Mesenteric fat pad (tissue), 1 donor: ENCODE measurements at places on chromosomes 13 and 19. TPM values are rescaled to one million over a fixed set of nuclear protein-coding genes. Genes with fewer than 3 reads are reported as not detected.

CCDC8 gene
- total RNA-seq: 2.9 TPM

PEAK3 gene
- total RNA-seq: 2.6 TPM

- no peak for DNase-seq
These were observed 2.7 kb downstream of the CELF5 start for GRCh38 chr19:3227054-3227626.

- DNase-seq: no peak
These were observed 117.9 kb downstream of the RBM26 start for GRCh38 chr13:79287939-79288795.

- peak; percentile 45 for DNase-seq
These were observed 3.2 kb downstream of the ARHGAP35 start for GRCh38 chr19:46863818-46864629.

DNA sequence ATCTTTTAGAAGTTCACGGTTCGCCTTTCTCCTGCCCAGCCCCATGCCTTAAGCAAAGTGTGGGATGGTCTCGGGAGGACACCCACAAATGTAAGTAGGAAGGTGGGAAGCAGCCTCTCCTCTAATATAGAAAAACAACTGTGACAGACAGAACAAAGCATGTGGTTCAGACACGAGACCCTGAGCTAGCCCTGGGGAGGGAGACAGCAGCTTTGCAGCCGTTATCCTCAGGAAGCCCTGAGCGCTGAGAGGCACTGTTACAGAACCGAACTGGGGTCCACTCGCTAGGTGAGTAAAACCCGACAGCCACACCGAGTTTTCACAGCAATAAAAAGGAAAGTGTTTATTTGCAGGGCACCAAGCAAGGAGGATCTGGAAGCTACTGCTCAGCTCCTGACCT is 210.6 kb downstream of the UQCRFS1 start:
- peak; percentile 47 for DNase-seq

- DNase-seq: no peak
These were observed 504.2 kb downstream of the GPC6 start for GRCh38 chr13:93730780-93731179.

DNA sequence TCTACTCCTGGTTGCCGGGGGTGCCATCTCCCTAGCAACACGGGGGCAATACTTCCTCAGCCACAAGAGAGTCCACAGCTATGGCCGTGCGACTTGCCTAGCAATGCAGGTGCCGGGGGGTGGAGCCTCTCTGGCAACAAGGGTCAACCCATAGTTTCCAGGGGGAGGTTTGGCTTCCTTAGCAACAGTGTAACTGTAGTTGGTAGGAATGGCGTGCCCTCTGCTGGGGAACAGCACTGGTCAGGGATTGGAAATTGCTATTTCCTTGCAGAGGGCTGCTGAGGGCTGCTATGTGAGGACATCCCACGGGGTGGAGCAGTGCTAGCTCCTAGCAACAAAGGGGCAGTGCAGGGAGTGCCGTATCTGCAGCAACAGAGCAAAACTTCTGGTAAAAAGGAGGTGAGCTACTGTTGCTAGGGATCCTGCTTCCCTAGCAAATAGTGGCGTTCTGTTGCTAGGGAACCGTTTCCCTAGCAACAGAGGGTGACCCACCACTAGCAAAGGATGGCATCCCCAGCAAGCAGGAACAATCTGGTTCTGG is 7.0 kb upstream of the TMC4 start:
- no peak for DNase-seq

DNA sequence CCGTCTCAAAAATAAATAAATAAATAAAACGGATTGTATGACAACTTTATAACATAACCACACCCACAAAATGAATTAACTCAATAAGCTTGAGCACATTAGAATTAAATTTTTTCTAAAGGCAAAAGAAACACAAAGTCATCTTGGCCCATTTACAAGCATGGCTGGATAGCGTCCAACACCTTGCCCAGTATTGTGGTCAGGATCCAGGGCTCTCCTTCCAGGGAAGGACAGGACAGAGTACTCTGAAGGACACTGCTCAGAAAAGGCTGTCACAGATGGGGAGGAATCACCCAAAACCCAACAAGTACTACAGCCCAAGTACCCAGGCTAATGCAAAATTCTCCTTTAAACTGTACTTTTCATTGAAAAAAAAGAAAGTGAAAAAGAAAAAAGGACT is 27.1 kb downstream of the SUGP2 start:
- no peak for DNase-seq

DNA sequence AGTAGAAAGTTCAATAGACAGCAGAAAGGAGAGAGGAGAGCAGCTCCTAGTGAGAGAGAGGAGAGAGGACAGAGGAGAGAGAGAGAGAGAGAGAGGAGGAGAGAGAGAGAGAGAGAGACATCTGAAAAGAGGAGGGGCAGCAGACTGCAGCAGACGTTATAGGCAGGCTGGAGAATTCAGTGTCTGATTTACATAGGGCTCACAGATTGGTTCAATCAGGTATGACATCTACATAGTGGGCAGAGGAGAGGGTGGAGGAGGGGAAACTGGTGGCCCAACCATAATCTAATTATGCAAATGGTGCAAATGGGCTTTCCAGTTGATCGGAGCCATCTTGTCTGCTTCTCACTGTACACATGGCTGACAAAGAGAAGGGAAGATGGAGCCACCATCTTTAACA is 221.3 kb upstream of the TRPC4 start:
- DNase-seq: no peak

SIPA1L3 gene
- 16.1 TPM for total RNA-seq

DNA sequence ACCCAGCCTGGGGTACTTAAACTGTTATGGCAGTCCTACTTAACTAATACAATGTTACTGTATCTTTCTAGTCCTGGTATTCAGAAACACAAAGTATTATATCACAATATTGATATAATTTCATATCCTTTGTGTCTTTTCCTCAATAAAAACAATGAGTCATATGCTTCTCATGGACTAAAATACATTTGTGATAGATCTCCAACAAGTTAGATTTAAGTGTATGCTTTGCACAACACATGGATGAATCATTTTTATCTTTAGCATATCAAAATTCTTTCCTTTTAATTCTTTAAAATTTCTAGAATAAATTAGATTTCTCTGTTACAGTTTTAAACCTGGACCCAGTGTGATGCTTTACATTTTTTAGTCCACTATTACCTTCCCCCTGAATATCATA is 1357.8 kb upstream of the ATXN8OS start:
- DNase-seq: no peak

- DNase-seq: no peak
These were observed 1505.9 kb downstream of the PCDH9 start for GRCh38 chr13:65724226-65724625.

ZNF837 gene
- total RNA-seq: 0.48 TPM

DNA sequence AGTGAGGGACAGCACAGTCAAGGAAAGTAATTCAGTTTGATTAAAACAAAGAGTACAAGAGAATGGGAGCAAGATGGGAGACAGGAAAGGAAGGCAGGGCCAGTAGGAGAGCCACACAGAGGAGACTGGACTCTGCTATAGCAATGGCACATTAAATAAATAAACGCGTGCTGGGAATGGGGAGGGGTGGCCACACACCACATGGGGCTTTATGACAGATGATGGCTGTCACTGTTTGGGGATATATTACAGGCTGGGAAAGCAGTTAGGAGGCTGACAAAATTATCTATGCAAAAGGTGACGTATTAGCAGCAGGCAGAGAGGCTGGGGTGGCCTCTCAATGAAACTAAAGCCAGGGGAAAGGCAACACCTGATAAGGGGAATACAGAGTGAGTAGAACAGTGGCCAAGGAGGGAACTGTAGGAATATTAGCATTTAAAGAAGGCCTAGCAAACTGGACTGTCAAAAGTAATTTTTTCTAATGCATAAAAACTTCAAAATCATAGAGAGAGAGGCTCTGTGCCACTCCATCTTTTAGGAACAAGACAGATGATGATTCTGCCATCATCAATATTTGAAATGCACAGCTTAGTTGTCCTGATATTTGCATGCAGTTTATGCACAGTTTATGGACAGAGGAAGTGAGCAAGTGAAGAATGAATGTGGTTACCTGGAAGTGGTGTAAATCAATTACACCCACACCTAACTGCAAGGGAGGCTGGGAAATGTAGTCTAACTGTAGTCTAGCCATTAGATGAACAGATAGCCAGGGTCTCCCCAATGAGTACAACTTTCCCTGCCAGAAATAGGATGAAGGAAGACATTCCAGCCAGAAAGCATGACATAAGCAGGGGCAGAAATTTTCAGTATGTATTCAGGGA is 346.5 kb downstream of the FOXO1 start:
- DNase-seq: no peak

- DNase-seq: no peak
These were observed 60.5 kb downstream of the CCNE1 start for GRCh38 chr19:29872224-29872731.

- no peak for DNase-seq
These were observed 397.1 kb downstream of the SLITRK5 start for GRCh38 chr13:88068316-88068715.

GRCh38 chr19:1671716-1672037 is 19.3 kb upstream of the TCF3 start:
- no peak for DNase-seq

DNA sequence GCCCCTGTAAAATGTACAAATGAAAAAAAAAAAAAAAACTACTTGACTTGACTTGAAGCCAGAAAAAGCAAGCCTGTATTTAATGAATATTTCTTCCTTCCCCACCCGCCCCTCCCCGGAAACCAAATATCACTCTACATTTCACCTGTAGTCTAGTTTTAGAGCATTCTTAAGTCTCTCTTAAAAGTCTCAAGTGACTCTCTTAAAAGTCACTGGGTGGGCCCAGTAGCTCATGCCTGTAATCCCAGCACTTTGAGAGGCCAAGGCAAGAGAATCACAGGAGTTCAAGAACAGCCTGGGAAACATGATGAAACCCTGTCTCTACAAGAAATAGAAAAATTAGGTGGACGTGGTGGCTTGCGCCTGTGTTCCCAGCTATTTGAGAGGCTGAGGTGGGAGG is 72.0 kb downstream of the TSC22D1 start:
- no peak for DNase-seq

GRCh38 chr19:10784257-10784656 is 51.8 kb downstream of the TMED1 start:
- DNase-seq: no peak

- DNase-seq: no peak
These were observed 16.9 kb upstream of the HTR2A start for GRCh38 chr13:46913757-46914156.

DNA sequence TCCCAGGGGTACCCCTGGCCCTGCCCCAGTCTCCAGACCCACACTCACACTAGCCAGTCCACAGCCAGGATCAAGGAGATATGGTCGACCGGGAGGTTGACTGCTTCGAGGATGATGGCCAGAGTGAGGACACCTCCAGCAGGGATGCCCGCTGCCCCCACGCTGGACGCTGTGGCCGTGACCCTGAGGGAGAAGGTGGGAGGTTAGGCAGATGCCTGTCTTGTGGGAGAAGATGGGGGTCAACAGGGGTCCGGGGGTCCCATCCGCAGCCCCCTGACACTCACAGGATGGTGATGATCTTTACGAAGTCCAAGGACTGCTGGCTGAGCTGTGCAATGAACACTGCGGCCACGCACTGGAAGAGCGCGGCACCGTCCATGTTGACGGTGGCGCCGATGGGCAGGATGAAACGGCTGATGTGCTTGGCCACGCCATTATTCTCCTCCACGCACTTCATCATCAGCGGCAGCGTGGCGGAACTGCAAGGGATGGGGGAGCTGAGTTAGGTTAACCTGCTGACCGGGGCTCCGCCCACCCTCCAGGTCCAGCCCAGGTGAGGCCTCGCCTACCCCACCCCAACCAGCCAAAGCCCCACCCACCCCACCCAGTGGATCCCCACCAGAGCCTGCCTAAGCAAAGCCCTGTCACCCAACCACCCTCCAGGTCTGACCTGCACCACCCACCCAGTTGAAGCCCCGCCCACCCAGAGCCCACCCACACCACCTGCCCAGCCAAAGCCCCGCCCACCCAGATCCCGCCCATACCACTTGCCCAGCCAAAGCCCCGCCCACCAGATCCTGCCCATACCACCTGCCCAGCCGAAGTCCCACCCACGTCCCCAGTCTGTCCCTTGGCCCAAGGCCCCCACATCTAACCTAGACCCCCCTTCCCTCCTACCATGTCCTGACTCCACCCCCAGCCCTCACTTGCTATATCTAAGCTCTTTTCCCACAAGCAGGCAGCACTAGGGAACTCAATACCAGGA is 11.2 kb downstream of the SLC1A5 start:
- DNase-seq: no peak

DNA sequence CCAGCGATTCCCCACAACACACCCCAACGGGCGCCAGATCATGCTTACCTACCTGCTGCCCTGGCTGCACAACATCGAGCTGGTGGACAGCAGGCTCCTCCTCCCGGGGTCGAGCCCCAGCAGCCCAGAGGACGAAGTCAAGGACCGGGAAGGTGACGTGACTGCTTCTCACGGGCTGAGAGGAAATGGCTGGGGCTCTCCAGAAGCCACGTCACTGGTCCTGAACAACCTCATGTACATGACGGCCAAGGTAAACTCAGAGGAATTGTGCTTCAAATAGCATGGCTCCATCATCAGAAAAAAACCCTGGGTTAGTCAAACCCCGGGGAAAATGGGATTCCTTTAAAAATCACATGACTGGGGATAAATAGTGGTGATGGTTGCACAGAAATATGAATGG is 106.3 kb downstream of the ZAR1L start:
- no peak for DNase-seq

DNA sequence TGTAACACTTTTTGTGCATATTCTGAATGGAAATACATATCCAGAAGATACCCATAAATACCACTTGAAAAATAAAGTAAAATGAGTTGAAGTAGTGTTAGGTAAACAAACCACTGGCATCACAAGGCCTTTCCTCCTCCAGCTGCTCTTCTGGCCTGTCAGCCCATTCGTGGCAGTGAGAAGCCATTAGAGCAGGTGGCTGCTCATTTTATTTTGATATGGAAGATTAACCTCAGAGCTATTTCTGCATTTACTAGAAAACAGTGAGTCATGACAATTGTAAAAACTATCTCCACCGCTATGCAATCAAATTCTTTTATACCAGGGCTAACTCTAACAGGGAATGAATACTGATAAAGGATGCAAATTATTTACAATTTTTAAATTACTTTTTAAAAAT is 2898.1 kb downstream of the PCDH9 start:
- no peak for DNase-seq

PTH2 gene
- not detected for total RNA-seq

DNA sequence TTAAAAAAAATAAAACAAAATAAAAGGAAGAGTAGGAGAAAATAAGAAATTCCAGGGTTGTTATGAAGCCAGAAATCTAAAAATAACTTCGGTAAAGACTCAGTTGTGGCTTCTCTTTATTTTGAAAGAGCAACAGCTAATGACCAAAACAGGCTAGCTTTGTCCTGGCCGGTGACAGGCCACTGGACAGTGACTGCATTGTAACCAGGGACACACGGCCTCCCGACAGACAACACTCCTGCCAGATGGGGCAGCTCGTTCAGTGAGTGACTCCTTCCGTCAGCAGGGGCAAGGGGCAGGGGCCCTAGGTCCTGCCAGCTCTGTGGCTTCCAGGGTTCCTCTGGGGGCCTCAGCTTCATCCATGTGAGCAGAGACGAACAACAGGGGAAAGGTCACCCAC is 173.4 kb downstream of the KATNAL1 start:
- DNase-seq: no peak

FFAR1 gene
- not detected for total RNA-seq
